Left hindlimb (tissue), 1 donor: ENCODE measurements at places on chromosomes 4 and X.

GRCh38 chrX:33333271-33333670, 121.9 kb upstream of the DMD start:
- no peak for DNase-seq

- DNase-seq: no peak
Observed at GRCh38 chrX:86579777-86580176, 431.5 kb downstream of the DACH2 start.

DNA sequence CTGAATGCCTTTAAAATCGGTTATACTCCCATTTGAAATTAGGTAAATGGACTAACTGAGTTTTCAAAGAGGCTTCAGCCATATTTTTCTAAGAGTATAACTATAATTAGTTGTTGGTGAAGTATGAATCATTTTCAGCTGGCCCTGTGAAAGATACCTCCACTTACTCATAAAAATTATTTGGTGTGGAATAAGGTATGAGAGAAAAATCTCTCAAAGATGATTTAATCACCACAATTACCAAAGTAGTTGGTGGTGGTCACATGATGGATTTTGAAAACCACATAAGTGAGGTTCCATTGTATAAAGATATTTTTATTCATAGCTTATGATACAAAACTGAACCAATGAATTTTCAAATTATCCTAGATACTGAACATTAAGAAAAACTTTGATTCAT, 9.0 kb upstream of the KLHL2 start:
- no peak for DNase-seq

DNA sequence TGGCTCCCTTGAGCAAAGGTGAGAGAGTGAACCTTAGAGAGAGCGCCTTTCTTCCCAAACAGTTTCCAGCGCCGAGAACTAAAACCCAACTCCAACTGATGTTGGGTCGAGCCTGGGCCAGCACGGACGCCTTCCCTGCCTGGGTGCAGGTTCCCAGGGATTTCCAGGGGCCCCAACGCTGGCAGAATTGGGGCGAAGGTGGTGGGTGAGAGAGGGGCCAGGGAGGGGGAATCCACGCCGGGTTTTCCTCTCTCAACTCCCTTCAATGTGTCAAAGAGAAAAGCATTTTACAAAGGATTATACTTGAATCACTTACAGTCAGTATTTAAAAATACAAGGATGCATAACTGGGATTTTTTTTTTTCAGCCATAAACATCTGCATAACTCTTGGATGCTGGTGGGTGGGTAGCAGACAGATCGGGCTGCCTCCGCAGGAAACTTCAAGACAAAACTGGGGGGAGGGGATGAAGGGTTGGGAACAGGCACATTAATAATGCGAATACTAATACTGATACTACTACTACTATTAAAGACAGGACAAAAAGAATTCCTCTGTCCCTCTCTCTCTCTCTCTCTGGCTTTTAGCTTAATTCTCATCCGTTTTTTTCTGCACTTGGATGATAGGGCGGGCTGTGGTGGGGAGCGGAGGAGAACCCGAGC, 1.3 kb upstream of the ARX start:
- DNase-seq: no peak

DNA sequence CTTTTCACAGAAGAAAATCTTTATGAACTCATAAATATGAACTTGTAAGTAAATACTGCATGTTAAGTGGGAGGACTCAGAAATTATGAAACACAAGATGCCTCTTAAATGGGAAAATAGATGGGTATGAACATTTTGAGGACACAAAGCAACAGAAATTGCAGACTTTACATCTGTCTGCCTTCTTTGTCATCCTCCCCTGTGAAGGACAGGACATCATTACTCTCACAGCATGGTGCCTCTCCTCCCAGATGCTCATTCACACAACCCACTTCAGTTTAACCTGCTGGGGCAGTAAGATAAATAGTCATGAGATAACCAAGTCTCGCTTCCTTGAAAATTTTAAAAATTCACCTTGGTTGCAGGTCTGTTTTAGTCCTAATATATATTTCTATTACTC, 144.5 kb downstream of the APBB2 start:
- DNase-seq: no peak

GRCh38 chr4:74522251-74522991, 77.5 kb downstream of the AREG start:
- DNase-seq: no peak

- DNase-seq: peak; percentile 78
Observed at GRCh38 chr4:173398779-173399415, at the start of gene SCRG1. Gene SCRG1 (minus strand): TSS chr4:173399116. CDS start chr4:173391414, 7,702 bp downstream.

DNA sequence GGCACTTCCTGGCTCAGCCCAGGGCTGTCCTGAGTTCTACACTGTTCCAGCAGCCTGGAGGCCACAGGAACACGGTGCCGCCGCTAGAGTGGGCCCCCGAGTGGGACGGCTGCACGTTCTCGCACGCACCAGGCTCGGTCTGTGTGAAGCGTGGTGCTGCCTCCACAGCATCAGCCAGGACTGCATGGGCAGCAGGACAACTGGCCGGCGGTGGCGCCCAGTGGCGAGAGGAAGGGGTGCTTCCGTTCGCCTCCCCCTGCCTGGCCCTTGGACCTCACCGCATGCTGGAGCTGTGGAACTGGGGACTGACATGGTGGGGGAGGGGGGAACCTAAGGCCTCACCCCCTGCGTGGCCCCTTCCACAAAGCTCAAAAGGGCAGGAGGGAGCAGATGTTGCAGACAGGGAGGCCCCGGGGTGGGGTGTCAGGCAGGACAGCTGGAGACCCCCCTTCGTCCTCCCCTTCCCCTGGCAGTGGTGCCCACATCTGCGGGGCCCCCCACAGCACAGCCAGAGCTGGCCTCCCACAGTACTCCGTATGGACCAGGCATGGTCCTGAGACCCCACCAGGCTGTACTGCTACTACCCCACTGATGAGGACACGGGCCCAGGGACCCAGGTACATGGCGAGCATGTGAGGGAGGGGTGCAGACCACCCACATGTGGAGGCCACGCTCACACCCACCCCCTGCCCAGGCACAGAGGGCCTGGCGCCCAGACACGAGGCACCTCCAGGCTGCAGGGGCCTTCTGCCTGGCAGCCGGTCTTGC, 58.5 kb downstream of the ACOX3 start:
- DNase-seq: no peak

- no peak for DNase-seq
Observed at GRCh38 chr4:189809241-189809735, 131.4 kb upstream of the FRG1 start.

GRCh38 chrX:138298268-138298667, 413.2 kb downstream of the FGF13 start:
- DNase-seq: no peak

DNA sequence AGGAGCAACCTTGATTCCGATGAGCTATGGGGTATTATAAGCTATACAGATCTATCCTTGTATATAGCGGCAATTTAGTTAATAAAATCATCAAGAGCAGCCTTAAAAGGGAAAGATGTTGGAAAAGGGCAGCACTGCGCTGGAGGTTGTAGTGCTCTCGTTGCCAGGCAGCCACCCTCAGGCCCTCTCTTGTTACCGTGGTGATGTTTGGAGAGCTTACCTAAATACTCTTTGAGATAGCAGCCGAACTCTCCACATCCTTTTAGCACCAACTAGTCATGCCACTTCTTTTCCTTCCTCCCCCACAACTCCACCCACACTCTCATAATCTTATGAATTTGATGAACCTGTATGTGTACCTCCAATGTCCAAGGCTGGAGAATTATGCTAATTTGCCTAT, 3.8 kb upstream of the RADX start:
- DNase-seq: no peak

DNA sequence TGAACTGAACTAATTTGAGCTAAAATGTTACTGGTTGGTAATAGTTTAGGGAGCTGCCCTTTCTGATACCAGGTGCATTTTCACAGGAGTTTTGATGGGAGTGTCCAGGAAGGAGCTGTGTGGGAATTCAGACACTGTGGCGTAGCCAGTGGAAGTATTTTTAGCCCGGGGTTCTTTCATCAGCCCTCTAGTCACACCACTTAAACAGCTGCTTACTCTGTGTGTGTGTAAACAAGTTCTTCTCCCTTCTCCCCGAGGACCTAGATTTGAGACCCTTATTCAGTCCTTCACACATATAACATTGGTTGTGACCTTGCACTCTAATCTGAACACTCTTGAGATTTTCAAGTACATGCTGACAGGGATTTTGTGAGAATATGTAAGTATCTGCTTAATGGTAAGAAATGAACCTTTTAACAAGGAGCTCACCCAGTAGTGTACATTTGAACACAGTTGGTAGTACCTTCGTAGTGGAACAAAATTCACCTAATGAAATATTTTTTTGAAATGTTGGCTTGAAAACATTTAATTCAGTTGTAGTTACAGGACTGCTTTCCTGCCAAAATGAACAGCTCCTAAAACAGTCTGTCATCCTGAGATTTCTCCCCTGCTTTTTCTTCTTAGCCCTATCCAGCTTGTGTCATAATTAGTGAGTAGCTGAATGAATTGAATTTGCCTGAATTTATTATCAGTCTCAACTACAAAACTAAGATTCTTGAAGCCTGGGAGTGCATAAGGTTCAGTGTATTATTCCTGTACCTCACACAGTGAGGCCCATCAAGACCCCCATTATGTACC, 61.8 kb downstream of the BMPR1B start:
- no peak for DNase-seq

DNA sequence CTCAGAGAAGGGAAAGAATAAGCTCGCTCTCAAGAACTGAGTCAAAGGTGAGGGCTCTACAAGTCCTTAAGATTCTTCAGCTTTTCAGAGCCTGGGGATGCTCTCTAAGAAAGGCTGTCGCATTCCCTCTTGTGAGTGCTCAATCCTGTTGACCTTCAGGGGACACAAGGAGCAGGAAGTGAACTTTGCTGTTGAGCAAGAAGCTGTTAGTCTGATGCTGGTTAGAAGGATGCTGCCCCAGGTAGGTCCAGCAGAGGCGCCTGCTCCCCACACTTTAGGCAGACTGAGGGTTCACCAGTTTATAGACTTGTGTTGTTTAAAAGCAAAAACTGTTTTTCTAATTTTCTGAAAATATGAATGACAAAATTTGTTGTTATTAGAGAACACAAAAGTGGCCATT, 125.4 kb upstream of the SPOCK3 start:
- DNase-seq: no peak

- no peak for DNase-seq
Observed at GRCh38 chrX:66863721-66864120, 224.8 kb upstream of the EDA2R start.

- no peak for DNase-seq
Observed at GRCh38 chrX:71994601-71995000, 84.0 kb downstream of the NHSL2 start.

- DNase-seq: no peak
Observed at GRCh38 chr4:73891739-73892405, 22.7 kb downstream of the CXCL1 start.

- no peak for DNase-seq
Observed at GRCh38 chr4:53199356-53199755, 166.5 kb downstream of the SCFD2 start.

GRCh38 chrX:17369309-17369708, 5.7 kb upstream of the NHS start:
- no peak for DNase-seq

DNA sequence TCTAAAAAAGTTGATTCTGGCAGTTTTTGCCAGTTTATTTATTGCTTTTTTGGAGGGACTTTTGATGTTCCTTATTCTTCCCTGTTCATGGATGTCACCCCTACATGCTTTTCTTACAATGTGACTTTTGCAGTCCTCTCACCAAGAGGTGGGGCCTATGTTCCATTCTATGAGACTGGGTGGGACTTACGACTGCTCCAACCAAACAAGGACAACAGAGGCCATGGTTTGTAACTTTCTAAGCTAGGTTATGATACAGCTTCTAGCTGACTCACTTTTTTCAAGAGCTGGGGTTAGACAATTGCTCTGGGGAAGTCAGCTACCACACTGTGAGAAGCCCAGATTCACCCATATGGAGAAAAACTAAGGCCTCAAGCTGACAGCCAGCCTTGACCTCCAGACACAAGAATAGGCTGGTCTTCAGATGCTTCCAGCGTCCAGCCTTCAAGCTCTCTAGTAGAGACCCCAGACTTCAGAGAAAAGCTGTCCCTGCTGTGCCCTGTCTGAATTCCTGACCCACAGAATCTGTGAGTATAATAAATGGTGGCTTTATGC, 39.5 kb downstream of the ENOPH1 start:
- DNase-seq: no peak

DNA sequence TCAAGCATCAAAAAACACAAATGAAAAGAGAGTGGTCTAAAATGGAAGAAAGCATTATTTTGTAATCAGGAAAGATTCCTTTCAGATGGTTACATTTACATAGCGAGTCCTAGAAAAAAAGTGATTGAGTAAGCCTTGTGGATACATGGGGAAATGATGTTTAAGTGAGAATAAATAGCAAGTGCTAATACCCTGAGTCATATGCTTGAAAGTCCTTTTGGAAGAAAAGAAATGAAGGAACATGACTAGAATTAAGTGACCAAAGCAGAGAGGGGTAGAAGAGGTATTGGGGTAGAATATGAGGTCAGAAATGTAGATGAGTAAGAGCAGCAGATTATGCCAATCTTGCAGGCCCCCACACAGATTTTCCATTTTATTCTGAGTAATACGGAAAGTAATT, 814.8 kb upstream of the GRID2 start:
- no peak for DNase-seq

- no peak for DNase-seq
Observed at GRCh38 chr4:124717101-124717500, 4.6 kb upstream of the ANKRD50 start.

DNA sequence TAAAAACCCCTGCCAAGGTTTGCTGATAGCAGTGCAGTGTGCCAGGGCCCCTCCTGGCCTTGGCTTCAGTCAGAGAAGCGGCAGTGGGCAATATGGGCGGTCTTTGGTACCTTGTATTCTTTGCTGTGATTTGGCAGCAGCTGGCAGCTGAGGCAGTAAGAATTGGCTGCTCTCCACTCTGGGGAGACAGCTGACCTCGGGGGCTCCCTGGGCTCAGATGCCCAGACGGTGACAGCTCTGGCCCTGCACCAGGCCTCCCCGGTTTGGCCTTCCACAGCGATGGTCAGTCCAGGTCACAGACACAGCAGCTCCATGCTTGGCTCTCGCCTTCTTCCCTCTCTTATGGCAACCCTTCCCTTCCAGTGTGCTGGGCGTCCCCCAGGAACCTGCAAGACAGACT, 330.9 kb downstream of the BCOR start:
- DNase-seq: no peak

GRCh38 chrX:66015900-66016689, 23.8 kb downstream of the VSIG4 start:
- no peak for DNase-seq

GRCh38 chr4:21011106-21011505, 310.8 kb downstream of the PACRGL start:
- DNase-seq: no peak

DNA sequence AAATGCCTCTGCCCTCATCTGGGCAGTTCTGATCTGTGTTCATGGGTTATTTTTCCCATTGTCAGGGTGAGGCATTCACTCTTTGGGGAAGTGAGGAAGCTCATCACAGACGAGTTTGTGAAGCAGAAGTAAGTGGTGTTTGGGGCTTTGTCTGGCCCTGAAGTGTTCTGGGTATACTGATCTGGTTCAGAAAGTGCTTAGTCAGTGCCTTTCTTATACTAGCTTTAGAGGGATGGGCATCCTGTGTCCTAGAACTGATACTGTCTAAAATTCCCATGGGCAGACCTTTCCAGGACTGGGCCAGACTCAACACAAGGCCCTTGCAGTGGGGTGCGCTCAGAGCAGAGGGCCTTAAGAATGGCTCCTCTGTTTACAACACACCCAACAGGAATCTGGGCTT, 6.4 kb downstream of the TRO start:
- DNase-seq: no peak
